ENCODE measurements at places on chromosomes 2 and 18. TPM values are rescaled to one million over a fixed set of nuclear protein-coding genes. Genes with fewer than 3 reads are reported as not detected.

CYTIP gene
- total RNA-seq: not detected

ADCYAP1 gene
- not detected for total RNA-seq

TBR1 gene
- total RNA-seq: under 0.01 TPM

CNTNAP5 gene
- not detected for total RNA-seq

FRZB gene
- under 0.01 TPM for total RNA-seq

ANKRD30B gene
- not detected for total RNA-seq

SEPTIN10 gene
- 76.0 TPM for total RNA-seq

RGPD3 gene
- under 0.01 TPM for total RNA-seq

TUBA3E gene
- total RNA-seq: not detected

SLC9A4 gene
- total RNA-seq: not detected

RIT2 gene
- not detected for total RNA-seq

ABCB6 gene
- total RNA-seq: 30.9 TPM

SIGLEC15 gene
- 5.1 TPM for total RNA-seq

DYNAP gene
- total RNA-seq: not detected

CTDSP1 gene
- total RNA-seq: 46.7 TPM

GKN1 gene
- total RNA-seq: not detected

RASGRP3 gene
- total RNA-seq: 0.73 TPM

AGXT gene
- not detected for total RNA-seq

GKN2 gene
- not detected for total RNA-seq

SLC8A1 gene
- total RNA-seq: 2.6 TPM

Measured in subcutaneous preadipocyte (primary cell).